Muscle of back (tissue), 13 donors: ENCODE measurements at places on chromosomes 2 and 18. TPM values are rescaled to one million over a fixed set of nuclear protein-coding genes. Genes with fewer than 3 reads are reported as not detected.

DNA sequence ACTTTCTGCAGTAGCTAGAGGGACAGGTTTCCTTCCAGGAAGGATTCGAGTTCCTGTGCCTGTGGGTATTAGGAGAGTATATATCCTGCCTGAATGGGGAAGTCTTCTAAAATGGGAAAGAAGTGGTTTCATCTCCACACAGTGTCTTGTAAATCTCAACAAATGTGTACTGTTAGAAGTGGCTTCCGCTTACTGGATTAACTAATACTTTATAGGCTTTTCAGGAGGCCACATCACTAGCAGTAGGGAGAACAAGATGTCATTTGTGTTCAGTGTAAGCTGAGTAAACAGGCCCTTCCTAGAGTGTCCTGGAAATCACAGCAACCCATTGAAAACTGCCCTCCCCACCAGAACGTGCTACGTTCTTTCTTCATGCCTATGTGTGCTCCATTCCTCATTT is 12.5 kb upstream of the POLR1B start:
- DNase-seq = no peak

- DNase-seq = no peak
These were observed 4.4 kb upstream of the KLHL29 start for GRCh38 chr2:23380562-23381065.

DNA sequence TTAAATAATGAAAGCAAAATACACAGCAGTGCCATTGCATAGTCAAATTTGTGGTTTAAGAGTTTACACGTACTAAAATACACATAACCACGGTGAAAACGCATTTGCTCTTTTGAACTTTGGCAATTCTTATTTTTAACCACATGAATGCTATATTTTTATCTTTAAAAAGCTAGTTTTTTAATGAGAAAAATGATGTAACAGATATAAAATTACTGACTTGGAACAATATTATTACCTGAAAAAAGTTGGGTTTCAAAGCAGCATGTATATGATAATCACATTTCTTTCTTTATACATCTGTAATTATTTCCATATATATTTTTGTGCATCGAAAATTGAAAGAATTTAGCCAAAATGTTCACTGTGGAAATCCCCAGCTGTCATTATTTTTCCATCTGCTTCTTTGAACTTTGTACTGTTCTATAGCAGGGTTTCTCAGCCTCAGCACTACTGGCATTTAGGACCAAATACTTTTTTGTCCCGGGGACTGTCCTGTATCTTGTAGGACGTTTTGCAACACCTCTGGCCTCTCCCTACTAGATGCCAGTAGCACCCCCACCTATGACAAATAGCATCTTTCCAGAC is 75.9 kb upstream of the CAB39 start:
- DNase-seq = no peak

Gene CRYGC
- polyA plus RNA-seq = not detected

Gene SPP2
- not detected for polyA plus RNA-seq

Gene CIB4
- polyA plus RNA-seq = not detected

Gene CDKL4
- not detected for polyA plus RNA-seq
